Adrenal gland (tissue), 19 donors: ENCODE measurements at places on chromosomes 11 and 22.

DNA sequence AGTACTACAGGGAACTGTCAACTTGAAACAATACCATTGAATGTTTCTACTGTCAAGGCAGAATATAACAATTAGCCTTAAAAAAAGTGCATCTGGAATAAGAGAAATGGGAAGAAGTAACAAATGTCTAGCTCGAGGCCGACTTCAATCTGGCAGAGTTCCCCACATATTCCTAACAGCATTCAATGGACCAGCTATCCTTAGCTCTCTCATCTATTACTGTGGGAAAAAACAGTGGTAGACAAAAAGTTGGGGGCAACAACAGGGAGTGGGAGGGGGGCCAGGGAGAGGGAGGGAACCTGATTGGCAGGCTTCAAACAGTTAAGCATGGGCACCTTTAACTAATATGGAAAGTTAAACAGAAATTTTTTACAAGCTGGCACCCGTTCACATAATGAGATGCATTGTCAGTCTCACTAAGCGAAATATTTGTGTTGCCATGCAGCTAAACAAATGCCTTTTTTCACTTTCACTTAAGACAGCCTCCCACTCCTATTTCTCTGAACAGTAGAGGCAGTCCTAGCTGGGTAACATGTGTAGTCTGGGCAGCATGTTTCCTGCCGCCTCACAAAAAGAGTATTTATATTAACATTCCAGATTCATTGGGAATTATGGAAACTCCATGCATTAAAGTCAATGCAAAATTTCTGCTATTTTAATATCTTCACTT is 62.2 kb upstream of the SOX6 start:
- DNase-seq = no peak

GRCh38 chr11:84564867-84565184 is 1062.3 kb downstream of the DLG2 start:
- no peak for DNase-seq

GRCh38 chr11:59283825-59284772 is 71.4 kb upstream of the MPEG1 start:
- DNase-seq = peak; percentile 42

- DNase-seq = no peak
Measured at GRCh38 chr11:20162824-20163782, 2.8 kb upstream of the DBX1 start.

- no peak for DNase-seq
Measured at GRCh38 chr22:22067192-22067591, 84.6 kb upstream of the TOP3B start.

GRCh38 chr11:80958987-80959386 is 1518.2 kb upstream of the TENM4 start:
- DNase-seq = no peak

- no peak for DNase-seq
Measured at GRCh38 chr11:131402040-131402439, 31.6 kb downstream of the NTM start.

DNA sequence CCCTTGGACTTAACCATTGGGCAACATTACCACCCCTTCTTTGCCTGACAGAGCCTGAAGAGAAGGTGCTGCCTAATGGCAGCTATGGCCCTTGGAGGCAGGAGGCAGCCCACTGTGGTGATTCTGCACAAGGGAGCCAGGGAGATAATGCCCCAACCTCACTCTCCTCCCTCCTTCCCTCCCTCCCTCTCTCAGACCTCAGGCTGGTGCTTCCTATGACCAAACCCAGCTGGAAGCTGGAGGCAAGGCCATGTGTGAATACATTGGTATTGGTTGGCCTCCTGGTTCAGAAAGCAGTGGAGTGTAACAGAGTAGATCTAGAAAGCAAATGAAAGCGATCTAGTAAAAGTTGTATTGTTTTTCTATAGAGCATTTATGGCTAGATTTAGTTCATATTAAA is 233.1 kb downstream of the CSNK2A3 start:
- no peak for DNase-seq

DNA sequence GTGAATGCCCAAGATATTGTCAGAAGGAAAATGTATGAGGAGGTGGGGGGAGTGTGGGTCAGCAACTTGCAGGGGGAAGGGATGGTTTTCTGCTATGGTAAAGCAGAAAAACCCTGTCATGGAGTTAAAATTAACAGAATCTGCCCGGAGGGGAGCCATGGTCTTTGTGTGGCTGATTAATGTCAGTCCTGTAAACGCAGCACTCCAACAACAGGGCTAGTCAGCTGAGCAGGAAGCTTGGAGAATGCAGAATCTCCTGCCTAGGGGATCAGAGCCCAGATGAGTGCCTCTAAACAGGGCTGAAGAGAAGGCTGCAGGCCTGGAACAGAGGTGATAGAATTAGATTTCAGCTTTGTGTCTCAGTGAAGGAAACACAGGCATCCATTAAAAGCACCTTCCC is 140.9 kb upstream of the MTNR1B start:
- no peak for DNase-seq

DNA sequence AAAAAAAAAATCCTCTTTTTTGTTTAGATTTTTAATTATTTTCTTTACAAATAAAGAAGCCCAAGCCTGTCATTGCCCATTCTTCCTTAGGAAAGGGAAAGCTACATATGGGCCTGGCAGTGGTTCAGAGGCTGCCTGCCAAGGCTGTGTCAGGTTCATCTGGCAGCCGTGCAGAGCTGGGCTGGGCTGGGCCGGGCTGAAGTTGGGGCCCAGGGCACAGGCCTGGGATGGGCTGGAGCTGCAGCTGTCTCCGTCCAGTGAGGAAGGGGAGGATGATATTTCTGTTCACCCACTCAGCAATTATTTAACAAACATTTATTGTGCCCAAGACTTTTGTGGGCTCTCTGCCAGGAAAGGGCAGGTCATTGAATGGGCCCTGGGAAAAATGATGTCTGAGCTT is 4.6 kb downstream of the PRR5L start:
- peak; percentile 82 for DNase-seq

- peak; percentile 64 for DNase-seq
Measured at GRCh38 chr11:69008737-69009440, 4.2 kb downstream of the MRGPRF start.

DNA sequence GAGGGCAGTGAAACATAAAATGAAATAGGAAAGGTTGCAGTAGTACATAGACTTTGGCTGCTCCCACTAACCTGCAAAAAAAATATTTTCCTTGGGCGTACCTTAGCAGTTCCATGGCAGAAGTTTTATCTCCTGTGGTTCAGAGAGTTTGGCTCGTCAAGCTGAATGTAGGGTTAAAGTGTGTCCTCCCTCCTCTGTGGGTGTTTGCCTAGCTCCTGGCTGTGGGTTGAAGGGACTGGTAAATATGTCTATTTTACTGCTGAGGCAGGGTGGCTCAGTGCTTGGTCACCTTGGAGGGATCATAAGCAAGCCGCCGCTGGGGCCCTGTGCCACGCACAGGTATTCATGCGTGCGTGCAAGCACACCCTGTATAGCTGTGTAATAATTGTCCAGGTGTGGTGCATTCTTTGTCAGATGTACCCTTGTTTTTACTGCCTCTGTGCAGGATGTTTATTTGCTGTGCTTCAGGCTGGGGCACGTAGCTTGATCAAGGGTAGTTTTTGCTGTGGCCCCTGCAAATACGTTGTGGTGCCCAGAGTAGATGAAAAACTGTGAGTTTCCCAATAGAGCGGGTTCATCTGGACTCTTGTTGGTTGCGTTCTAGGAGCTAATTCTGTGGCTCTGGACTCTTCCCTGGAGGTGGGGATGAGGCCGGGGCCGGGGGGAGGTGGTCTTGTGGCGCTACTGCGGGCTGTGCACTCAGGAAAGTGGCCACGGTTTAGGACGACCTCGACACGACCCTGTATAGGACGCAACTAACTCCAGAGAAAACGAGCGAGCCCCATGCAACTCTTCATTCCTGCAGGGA is 732 bp upstream of the SORL1 start:
- no peak for DNase-seq

DNA sequence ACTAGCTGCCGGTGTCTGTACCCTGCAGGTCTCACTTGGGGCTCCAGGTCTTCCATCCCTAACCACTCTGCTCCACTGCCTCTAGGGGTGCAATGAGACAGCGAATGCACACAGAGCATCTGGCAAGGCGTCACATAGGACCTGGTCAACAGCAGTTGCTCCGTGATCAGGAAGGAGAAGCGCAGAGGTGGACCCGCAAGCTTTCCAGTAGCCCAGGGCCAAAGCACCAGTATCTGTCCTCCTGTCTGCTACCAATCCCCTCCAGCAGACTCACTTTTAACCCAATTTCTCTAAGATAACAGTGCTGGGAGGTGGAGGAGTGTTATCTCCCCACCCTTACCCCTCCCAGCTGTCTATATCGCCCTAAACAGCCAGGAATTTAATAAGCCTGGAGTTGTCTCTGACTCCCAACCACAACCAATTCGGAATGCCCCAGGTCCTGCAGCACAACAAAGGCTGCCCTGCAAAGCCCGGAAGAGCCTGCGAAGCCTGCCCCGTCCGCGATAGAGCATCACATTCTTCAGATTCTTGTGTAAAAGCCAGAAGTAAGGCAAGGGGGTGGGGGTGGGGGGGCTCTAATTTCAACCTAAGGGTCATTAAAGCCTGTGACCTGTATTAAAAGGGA is 19.3 kb downstream of the MYH9 start:
- DNase-seq = no peak

- DNase-seq = no peak
Measured at GRCh38 chr11:117396970-117397369, 69.3 kb downstream of the CEP164 start.

- no peak for DNase-seq
Measured at GRCh38 chr11:14902650-14903350, 10.8 kb upstream of the CYP2R1 start.

DNA sequence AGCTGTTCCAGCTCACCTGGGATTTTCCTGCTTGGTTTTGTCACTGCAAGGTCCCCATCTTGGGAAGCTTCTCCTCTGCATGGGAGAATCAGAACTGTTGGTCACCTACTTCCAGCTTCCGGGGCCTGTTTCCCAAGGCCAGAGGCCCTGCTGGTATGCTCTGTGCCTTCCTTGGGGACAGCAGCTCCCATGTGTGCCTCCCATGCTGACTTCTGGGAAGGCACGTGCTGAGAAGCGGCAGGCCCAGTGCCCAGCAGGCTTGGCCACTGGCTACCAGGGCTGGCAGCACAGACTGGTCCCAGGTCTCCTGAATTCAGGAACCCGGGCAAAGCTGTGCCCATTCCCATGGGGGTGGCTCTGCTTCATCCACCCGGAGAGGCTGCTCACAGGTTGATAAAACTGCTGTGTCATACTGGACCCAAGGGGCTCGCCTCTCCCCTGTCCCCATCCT is 33.8 kb downstream of the MYEOV start:
- peak; percentile 25 for DNase-seq

- no peak for DNase-seq
Measured at GRCh38 chr11:6433998-6434660, 6.7 kb downstream of the HPX start.

GRCh38 chr22:44030702-44031082 is 6.6 kb downstream of the PARVB start:
- DNase-seq = no peak

- DNase-seq = no peak
Measured at GRCh38 chr11:111148953-111149352, 96.6 kb upstream of the POU2AF2 start.

GRCh38 chr11:10236840-10237239 is 57.2 kb downstream of the SBF2 start:
- no peak for DNase-seq

GRCh38 chr11:45335434-45335833 is 49.3 kb upstream of the SYT13 start:
- DNase-seq = no peak

GRCh38 chr11:95521133-95521542 is 268.4 kb downstream of the FAM76B start:
- peak; percentile 54 for DNase-seq

DNA sequence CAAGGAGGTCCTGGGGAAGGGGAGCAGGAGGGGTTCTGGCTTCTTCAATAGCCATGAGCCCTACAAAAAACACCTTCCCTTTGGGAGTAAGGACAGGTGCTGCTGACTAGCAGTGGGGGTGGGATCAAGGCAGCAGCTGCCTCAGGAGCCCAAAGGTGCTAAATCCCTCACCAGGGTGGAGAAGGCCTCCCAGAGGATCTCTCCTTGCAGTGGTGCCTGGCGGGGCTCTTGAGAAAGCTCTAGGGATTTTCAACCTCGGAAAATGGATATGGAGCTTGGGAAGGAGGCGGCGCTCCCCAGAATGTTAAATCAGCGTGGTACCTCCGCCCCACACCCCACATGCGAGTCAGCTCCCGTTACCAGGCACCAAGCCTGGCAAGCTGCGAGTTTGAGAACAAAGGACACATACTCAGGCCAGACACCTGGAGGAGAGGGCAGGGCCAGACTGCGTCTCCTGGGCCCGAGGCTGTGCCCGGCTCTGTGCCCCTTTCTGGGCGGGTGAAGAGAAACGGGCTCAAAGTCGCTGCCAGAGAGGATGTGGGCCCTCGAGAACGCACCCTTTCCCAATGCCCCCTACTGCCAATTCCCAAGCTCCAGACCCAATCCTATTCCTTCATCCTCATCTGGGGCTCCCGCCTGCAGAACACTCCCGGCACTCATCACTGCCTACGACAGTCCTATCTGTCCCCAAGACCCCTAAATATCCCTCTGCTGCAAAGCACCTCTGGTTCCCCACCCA is 139.0 kb downstream of the BRD1 start:
- no peak for DNase-seq

DNA sequence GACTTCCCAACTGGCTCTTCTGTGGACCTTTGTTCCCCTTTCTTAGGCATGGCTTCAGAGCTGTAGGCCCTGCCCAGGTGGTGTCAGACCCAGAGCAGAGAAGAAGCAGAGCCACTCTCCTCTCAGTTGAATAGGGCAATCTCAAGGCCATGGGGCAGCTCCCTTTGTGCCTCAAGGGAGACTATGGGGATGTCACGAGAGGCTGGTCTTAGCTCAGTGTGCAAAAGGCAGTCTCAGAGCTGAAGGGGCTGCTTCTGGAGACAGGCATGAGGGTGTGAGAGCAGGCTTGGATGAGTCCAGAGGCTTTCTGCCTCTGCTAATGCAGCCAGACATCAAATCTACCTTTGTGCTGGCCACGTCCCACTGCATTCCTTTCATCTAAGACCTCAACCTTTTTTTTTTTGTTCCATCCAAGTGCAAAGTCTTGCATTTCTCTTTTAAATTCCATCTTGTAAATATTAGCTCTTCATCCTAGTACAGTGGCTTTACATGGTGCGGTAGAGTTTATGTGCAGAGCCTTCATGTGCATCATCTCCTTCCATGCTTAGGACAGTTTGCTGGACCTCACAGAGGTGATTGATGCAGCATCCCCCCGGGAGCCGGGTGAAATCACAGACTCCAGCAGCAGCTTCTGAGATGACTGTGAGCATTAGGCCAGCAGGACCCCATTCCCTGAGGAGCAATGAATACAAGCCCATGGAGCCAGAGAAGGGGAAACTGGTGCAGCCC is 34.2 kb upstream of the FCHSD2 start:
- no peak for DNase-seq

- DNase-seq = no peak
Measured at GRCh38 chr11:58771458-58771855, 39.7 kb upstream of the GLYAT start.

DNA sequence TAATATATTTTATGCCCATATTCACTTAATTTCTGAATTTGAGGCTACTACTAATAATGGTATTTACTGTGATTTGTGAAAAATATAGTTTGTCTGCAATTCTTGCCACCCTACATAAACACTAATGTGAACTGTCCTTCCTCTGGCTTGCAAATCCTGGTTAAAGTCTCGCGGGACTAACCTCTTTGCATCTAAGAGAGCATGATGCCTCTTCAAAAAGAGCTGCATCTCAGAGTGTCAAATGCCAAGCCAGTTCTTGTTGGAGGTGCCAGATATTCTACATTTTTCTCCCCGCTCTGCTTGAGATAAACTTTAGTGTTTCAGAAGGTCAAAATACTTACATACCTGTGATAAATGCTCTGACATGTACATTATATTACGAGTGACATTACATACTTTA is 2.1 kb downstream of the ARHGAP42 start:
- no peak for DNase-seq
